ENCODE measurements at places on chromosomes 11 and 22.

DNA sequence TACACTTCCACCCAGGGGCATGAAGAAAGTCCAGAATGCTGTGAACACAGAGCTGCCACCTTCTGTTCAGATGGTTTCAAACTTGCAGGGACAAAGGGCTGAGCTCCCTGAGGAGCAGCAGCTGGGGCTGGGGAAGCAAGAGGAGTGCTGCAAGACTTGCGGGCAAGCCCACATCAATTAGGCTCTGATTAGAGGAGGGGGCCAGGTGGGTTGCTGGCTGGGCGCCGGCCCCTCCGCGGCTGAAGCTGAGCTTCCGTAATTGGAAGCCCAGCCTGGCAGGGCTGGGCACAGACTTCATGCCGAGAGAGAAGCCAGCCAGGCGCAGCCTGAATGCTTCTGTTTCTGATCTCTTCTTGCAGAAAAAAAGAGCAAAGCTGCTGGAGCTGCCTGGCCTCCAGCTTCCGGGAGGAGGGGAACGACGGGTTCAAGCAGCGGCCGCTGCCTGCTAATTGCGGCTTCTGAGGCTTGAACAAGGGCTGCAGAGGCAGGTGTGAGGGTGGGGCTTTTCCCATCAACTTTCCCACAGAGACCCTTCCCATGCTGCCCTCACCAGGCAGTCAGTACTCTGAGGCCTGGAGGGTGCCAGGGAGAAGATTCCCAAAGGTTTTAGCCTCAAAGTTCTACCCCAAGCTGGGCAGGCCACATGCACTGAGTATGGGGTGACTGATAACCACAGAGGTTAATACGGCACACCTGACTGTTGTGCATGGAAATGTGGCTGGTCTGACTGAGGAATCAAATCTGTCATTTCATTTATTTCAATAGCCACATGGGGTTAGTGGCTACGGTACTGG is 91.1 kb upstream of the LMO1 start:
- DNase-seq: no peak

GRCh38 chr11:62632492-62632891 is 10.7 kb upstream of the B3GAT3 start:
- no peak for DNase-seq

GRCh38 chr11:34034053-34034452 is 17.5 kb upstream of the CAPRIN1 start:
- DNase-seq: no peak

DNA sequence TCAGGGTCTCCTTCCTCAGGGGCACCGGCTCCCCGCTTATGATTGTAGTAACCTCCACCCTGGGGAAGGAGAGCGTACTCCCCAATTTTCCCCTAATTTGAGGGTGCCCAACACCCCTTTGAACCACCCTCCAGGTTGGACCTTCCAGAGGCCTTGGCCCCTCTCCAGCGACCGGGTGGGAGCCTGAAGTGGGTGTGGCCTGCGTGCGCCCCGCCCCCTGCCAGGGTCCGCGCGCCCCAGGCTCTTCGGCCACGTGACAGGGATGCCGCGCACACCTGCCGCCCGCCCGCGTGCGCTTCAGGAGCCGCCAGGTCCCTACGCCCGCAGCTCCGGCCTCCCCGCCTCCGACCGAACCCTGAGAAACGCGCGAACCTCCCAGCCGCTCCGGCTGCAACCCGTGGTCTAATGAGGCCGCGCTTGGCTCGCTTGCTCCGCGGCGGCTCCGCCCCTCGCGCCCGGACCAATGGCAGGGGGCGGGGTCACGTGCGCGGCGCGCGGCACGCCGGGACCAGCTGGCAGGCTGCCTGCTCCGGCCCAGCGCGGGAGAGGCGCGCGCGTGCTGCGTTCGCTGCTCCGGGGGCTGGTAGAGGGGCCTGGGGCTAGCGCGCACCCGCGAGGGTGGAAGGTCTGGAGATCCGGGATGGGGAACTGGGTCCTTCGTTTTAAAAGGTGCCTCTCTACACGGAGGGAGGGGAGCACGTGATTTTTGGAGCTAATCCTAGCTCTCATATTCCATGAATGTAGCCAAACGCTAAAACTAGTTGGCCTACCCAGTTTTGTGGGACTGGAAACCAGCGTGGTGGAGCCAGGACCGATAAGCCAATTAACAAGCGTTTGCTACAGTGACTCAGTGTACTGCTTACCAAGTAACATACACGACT is at the start of gene FOXRED2:
Gene FOXRED2 (minus strand): TSS at position 404 of the 881 bp plus-strand sequence. CDS start 618 bp downstream, outside the sequence.
- peak; percentile 91 for DNase-seq

GRCh38 chr11:64876229-64876750 is 2.1 kb downstream of the EHD1 start:
- no peak for DNase-seq

- no peak for DNase-seq
Measured at GRCh38 chr11:2358754-2359442, 18.2 kb upstream of the CD81 start.

- no peak for DNase-seq
Measured at GRCh38 chr22:47191671-47192650, 429.5 kb downstream of the TBC1D22A start.

- DNase-seq: no peak
Measured at GRCh38 chr22:37509059-37509860, 10.0 kb downstream of the CARD10 start.

DNA sequence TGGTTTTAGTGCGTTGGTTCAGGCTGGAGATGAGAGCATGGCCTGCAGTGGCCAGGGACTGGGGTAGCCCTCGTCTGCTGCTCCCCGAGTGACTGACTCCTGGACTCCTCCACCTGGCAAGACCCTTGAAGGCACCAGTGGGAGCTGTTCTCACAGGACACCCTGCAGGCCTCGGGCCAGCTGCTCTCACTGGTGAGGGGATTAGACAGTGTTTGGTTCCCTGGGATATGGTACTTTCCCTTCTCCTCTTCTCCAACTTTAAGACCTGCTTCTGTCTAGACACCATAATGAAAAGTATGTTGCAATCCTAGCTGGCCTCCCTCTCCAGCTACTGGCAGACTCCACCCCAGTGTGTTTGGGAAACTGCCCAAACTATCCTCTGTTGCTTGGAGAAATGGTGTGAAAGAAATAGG is 168.8 kb upstream of the CADM1 start:
- DNase-seq: no peak

DNA sequence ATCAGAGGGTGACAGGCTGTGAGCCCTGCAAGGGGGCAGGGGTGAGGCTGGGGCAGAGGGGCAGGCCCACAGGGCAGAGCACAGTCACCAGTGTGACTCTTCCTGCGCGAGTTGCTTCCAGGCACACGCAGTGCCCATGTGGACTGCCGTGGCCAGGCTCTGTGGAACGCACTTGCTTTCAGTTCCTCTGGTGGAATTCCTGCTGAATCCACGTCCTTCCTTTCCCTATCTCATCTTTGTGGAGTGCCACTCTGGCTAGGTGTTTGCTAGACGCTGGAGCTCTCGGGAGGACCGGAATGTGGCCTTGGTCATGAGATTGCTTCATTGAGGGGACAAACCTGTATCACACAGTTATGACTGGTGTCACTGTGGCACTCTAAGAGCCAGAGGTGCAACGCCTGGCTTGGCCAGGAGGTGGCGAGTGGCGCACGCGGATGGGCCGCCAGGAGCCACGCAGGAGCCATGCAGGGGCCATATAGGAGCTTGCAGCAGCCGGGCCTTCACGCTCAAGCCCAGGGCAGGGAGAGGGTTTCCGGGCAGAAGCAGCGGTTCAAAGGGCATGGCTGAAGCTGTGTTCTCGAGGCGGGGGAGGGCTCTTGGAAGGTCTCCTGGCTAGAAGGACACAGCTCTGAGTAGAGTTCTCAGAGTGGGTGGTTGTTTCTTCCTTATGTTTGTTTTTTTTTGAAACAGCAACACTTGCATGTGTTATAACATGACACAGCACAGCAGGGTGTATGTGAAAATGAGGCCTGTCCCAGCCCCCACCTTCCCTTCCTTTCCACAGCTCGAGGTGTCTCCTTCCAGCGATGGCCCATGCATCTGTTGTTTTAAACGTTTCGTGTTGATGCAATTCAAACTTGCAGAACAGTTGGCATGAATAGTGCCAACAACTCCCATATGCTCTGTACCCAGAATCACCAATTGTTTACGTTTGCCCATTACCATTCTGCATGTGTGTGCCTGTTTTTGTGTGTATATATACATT is 36.2 kb downstream of the TBC1D22A start:
- peak; percentile 84 for DNase-seq

GRCh38 chr11:94310191-94310875 is 6.0 kb downstream of the IZUMO1R start:
- DNase-seq: no peak

DNA sequence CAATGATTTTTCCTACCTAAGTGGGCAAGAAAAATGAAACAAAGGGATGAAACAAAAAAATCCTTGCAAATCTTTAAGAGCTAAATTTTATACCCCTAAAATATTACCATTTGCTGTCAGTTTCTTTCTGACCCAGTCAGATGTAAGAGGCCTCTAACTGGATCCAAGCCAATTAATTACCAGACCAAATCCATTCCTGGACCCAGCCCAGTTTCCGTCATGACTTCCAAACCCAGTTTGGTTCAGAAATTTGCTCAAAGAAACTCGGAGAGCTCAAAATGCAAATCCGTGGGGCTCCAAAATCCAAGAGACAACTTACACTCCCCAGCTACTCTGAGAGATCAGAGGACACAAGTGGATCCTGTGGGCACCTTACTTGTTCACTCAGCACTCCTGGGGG is 46.8 kb downstream of the TRIM44 start:
- DNase-seq: no peak

GRCh38 chr22:24435861-24436371 is 8.5 kb downstream of the ADORA2A start:
- DNase-seq: no peak

- DNase-seq: no peak
Measured at GRCh38 chr11:101321222-101321621, 191.6 kb upstream of the PGR start.

GRCh38 chr11:41954034-41954433 is 494.6 kb upstream of the LRRC4C start:
- DNase-seq: peak; percentile 21

DNA sequence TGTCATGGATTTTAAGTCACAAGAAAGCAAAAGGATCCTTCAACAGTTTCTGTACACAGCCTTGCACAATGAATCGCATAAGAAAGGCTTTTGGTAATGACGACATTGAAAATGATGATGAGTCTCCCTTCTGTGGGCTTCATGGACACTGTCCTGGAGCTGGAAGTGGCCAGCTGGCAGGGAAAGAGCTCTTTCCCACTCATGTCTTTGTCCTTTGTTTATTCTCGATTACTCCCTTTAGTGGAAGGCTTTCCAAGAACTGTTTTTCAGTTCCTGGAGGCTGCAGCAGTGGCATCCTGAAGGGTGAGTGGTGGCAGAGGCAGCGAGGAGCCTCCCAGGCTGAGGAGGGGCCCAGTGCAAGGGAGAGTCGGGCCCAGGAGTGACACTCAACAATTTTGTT is 505.2 kb downstream of the NTM start:
- DNase-seq: no peak

Data from A673 (cell line).